ENCODE measurements at places on chromosomes 6 and 20.

GRCh38 chr20:3931664-3932063 lies 42.5 kb downstream of the PANK2 start:
- no peak for DNase-seq

GRCh38 chr6:105810922-105811482 lies 275.1 kb upstream of the PRDM1 start:
- no peak for DNase-seq

GRCh38 chr20:6651561-6651960 lies 115.9 kb upstream of the BMP2 start:
- DNase-seq: no peak

DNA sequence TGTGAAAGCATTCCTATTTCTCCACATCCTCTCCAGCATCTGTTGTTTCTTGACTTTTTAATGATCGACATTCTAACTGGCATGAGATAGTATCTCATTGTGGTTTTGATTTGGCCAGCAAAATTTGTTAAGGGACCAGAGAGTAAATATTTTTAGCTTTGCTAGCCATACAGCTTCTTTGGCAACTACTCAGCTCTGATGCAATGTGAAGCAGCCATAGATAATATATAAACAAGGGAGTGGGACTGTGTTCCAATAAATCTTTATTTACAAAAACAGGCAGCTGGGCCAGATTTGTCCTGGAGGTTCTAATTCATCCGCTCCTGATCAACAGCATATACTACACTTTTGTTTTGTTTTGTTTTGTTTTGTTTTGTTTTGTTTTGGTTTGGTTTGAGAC lies 202.9 kb downstream of the ZNF217 start:
- DNase-seq: no peak
